GM20000 (cell line): ENCODE measurements at places on chromosomes 13 and 19.

- no peak for DNase-seq
Observed at GRCh38 chr19:28314287-28314686, 898.7 kb downstream of the UQCRFS1 start.

DNA sequence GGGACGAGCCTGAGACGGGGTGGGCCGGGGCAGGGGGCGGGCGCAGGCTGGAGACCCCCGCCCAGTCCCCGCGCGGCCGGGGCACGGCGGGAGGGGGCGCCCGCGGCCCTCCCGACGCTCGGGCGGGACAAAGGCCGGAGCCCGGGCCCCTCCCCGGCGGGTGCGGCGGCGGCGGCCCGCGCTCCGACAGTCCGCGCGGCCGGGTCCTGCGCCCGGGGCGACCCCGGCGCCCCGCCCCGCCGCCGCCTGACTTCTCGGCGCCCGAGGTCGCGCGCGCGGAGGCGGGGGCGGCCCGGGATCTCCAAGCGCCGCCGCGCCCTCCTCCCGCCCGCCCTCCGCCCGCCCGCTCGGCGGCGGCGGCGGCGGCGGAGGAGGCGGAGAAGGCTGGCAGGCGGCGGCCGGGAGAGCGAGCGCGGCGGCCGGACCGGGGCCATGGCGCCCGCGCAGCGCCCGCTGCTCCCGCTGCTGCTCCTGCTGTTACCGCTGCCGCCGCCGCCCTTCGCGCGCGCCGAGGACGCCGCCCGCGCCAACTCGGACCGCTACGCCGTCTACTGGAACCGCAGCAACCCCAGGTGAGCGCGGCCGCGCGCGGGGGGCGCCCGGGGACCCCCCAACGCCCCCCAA lies at the start of gene EFNA2:
Gene EFNA2, plus strand, starts transcription at position 137 of the 624 bp plus-strand sequence. Its CDS starts 296 bp downstream, at position 433.
- DNase-seq, result peak; percentile 61

DNA sequence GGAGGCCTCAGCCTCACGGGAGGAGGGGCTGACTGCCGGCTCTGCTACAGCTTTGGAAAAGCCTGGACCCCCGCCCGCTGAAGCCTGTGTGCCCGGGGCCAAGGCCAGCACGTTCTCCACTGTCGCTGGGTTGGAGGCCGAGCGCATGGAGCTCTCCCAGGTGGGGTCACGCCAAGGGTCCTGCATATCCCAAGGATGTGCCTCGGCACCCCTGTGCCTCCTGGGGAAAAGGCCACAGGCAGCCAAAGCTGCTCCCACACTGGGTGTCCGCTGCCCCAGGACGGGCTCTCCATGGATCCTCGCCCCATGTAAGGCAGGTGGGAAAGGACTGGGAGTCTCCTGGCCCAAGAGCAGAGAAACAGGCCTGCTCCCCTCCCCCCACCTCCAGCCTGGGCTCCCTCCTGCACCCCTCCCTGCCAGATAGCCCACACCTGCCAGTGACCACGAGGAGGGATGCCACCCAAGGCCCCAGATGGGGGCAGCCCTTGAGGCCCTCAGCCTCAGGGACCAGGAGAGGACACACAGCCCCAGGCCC lies 64.0 kb downstream of the MLLT1 start:
- DNase-seq, result no peak

DNA sequence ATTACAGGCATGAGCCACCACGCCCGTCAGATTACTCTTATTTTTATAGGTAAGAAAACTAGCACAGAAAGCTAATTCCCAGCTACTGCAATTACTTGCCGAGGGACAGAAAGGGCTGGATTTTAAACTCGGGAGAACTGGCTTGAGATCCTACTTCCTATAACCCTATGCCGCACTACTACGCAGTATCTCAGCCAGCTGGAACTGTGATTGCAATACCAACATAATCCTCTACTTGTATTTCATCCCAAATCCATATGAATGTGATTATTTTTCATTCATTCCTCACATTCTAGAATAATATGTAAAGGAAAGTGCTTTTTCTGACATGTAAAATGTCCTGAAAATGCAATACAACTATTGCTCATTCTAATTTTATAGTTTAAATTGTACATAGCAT lies 773.8 kb upstream of the GPC6 start:
- no peak for DNase-seq

DNA sequence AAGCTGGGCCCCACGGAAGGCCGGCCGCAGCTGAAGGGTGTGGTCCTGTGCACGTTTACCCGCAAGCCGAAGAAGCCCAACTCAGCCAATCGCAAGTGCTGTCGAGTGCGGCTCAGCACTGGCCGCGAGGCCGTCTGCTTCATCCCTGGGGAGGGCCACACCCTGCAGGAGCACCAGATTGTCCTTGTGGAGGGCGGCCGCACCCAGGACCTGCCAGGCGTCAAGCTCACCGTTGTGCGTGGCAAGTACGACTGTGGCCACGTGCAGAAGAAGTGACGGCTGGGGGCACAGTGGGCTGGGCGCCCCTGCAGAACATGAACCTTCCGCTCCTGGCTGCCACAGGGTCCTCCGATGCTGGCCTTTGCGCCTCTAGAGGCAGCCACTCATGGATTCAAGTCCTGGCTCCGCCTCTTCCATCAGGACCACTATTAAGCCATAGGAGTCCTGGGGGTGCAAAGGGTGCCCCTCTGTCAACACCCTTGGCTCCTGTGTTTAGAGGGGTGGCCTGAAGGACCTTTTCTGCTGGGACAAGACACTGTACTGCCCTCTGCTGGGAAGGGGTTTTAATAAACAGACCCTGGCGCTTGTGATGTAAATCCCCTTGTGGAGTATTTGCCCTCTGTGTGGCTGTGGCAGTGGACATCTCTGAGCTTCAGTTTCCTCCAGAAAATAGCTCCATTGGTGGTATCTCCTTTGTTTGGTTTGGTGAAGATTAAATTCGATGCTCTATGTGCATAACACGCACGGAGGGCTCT lies 1.9 kb downstream of the MRPS12 start:
- peak; percentile 51 for DNase-seq

- no peak for DNase-seq
Observed at GRCh38 chr13:25722893-25723292, 328.9 kb downstream of the SHISA2 start.

GRCh38 chr13:109743706-109744453 lies 42.5 kb downstream of the IRS2 start:
- no peak for DNase-seq

- no peak for DNase-seq
Observed at GRCh38 chr13:67505376-67505775, 275.2 kb upstream of the PCDH9 start.

GRCh38 chr13:22596171-22596863 lies 584.5 kb upstream of the SGCG start:
- DNase-seq, result no peak
